ENCODE measurements at places on chromosomes 4 and X. TPM values are rescaled to one million over a fixed set of nuclear protein-coding genes. Genes with fewer than 3 reads are reported as not detected.

The UGT2A1 gene
- polyA plus RNA-seq, result 1.6 TPM

The SHROOM2 gene
- 21.7 TPM for polyA plus RNA-seq

The CPLX1 gene
- 0.86 TPM for polyA plus RNA-seq

The CORIN gene
- 13.1 TPM for polyA plus RNA-seq

The ATP1B4 gene
- 0.04 TPM for polyA plus RNA-seq
